ENCODE measurements at places on chromosomes 7 and 10.

GRCh38 chr7:157408258-157409101, 71.7 kb downstream of the DNAJB6 start:
- DNase-seq = no peak

- no peak for DNase-seq
Observed at GRCh38 chr7:25347360-25348066, 119.2 kb upstream of the NPVF start.

DNA sequence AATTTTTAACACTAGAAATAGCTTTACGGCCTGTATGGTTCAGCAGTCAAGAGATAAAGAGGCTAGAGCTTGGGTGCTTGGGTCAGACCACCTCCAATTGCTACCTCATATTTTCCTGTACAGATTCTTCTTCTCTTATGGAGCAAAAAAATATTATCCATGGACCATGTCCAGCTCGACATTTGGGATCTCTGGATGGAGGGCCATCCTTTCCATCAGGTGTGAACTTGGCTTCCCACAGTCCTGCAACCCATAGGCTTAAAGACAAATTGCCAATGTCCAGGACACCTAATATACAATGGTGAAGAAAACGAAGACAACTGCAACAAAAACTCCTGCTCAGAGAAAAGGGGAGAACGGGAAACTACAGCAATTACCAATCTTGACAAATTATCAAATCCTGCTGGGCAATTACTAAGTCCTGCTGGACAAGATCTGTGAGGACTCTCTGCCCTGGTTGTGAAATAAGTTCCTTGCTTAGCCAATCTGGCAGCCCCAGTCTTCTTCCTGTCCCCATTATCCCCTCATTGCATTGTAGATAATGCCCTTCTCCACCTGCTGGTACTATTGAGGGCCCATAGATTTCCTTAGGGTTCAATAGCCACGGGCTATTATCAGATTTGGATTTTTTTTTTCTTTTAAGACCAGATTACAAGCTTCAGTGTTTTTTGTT, 42.0 kb upstream of the BRAF start:
- DNase-seq = no peak

DNA sequence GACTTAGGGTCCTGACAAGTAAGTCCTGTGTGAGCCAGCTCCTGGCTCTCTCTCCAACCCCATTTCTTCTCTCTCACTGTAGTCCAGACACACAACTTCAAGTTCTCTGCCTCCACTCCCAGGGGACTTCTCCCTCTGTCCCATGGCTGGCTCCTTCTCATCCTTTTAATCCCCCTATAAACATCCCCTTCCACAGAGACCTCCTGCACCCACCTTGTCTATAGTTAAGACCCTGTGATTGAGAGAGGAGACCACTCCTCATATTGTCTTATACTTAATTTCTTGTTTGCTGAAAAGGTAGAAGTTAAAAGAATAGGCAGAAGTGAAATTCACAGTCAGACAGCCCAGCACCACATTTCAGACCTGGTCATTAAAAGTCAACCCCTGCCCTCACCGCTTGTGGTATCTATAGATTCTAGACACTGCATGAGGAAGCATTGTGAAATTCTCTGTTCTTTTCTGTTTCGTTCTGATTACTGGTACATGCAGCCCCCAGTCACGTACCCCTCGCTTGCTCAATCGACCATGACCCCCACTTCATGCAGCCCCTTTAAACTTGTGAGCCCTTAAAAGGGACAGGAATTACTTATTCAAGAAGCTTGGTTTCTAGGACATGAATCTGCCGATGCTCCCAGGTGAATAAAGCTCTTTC, 125.6 kb upstream of the FRMD4A start:
- DNase-seq = no peak

DNA sequence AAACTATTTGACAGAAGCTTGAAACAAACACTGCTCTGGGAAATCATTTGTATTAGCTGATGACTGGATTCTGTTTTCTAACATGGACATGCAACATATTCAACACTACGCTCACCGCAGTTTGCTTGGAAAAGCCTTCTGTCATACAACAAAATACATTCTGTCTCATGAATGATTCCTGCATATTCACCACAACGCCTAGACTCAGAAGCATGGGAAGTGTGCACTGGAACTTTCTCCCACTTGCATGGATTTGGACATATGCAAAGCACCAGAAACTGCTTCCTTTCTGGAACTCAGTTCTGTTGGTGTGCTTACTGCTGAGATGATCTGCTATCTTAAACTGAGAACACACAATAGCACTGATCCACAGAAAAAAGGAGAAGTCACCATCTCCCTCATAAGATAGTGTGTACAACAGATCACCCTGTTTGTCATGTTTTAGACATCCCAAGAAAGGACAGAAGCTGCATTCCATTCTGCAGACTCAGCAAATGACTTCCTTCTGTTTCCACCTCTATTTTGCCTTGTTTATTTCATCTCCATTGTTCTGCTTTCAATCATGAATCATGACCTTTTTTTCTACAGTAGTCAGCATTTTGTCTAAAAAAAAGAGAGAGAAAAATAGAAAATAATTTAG, 115.8 kb downstream of the HTR7 start:
- no peak for DNase-seq

GRCh38 chr10:78756604-78757343, 312.0 kb upstream of the ZMIZ1 start:
- DNase-seq = no peak

GRCh38 chr10:111347386-111348013, 270.7 kb downstream of the ADRA2A start:
- no peak for DNase-seq

- no peak for DNase-seq
Observed at GRCh38 chr7:106344861-106345260, 60.1 kb upstream of the NAMPT start.

GRCh38 chr7:151235091-151235787, 3.0 kb downstream of the CHPF2 start:
- DNase-seq = no peak

GRCh38 chr7:84372155-84372621, 177.6 kb upstream of the SEMA3A start:
- no peak for DNase-seq

- DNase-seq = no peak
Observed at GRCh38 chr7:139995017-139995915, 67.5 kb downstream of the PARP12 start.

GRCh38 chr10:110672580-110672919, 28.4 kb downstream of the RBM20 start:
- no peak for DNase-seq

DNA sequence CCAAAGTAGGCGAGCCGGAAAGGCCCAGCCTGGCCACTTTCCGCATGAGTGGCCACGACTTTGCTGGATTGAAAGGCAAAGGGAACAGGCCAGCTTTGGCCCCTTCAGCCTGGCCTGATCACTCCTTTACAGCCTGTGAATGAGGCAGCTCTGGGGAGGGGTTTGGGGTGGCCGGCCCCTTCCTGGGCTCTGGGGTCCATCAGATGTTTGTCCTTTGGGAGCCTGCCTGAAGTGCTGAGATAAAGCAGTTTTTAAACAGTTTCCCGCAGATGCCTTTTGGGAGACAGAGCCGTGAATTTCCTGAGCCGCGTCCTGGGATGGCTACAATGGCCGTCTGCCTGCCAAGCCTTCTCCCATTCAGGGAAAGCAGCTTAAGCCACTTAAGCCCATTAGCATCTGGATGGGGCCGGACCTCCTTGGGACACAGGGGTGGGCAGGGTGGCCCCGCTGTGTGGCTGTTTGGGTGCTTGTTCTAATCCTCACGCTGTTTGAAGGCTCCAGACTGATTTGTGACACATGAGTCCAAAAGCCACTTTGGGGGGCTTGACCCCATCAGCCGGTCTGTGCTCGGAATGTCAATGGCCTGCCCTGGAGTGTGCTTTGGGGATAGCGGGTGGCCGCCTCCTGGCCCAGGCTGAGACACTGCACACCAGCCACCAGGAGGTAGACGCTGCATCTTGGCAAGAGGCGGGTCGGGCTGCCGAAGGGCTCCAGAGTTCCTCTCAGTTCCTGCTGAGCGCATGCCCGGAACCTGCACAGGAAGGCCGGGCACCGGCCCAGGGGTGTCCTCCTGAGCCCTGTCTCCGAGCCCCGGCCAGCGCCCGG, 38.9 kb downstream of the NKX6-2 start:
- no peak for DNase-seq

- DNase-seq = no peak
Observed at GRCh38 chr7:55973747-55974250, 9.4 kb downstream of the NIPSNAP2 start.

GRCh38 chr10:31393844-31394243, 74.8 kb downstream of the ZEB1 start:
- DNase-seq = no peak

DNA sequence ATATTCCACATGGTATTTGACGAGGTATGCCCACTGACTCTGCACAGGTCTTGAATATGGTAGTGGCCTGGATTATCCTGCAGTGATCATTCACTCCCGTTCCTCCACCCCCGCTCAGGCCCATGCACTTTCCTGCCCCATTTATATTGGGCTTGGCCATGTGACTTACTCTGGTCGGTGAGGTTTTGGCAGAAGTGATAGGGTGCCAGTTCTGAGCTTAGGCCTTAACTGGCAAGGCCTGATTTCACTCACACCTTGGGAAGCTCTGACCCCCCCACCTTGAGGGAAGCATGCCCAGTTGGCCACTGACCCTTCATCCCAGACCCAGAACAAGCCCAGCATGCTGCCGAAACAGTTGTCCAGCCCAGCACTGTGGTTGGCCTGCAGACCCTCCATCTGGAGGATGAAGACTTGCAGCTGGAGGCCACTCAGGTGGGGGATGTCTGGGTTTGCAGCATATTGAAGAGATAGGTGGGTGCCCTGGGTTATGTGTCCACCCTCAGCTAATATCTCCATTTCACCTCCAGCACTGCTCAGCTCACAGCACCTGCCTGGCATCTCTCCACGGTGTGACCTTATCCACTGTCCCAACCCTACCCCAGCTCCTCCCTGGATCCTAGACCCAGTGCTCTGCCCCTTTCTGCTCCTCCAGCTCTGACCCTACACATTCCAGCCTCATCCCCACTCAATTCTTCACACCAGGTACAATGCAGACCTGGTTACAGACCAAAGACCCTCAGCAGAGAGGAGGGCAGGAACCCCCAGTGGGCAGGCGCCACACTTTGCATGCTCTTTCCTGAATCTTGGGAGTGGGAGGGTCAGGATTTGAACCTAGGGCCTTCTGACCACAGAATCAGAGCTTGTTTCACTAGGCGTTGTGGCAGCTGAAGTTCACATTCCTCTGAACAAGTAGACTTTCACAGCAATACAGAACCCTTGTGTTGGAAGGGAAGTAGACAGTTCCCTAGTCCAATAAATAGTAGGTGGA, 138.1 kb upstream of the CHST15 start:
- DNase-seq = no peak

DNA sequence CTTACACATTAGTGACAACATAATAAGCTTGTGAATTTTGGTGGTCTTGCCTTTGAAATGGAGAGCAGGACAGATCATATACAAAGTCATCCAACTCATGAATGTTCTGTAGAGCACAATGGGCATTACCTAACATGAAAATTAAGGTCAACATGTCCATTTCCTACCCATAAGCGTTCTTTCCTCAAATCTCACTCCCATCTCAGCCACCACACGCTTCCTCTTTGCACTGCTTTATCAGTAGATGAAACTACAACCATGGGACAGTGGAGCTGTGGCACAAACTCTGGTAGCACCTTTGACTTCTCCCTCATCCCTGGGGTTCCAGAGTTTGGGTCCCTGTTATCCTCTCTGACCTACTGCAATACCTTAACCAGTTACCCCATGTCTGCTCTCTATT, 2.2 kb downstream of the PON2 start:
- no peak for DNase-seq

DNA sequence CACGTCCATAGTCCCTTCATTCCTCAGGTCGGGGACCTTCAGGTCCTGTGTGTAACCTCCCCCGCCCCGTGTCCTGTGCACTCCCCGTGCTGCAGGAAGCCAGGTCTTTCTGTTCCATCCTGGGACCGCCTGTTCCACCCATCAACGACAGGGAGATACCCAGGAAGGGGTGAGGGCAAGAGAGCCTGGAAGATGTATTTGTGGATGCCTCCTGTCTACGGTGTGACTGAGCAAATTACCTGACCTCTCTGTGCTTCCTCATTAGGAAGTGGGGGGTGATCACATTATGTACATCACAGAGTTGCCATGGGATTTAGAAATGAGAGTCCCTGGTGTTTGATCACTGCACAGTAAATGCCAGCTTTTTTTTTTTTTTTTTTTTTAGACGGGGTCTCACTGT, 46.3 kb downstream of the GRID2IP start:
- no peak for DNase-seq

GRCh38 chr7:105635197-105635596, 53.9 kb upstream of the EFCAB10 start:
- no peak for DNase-seq

DNA sequence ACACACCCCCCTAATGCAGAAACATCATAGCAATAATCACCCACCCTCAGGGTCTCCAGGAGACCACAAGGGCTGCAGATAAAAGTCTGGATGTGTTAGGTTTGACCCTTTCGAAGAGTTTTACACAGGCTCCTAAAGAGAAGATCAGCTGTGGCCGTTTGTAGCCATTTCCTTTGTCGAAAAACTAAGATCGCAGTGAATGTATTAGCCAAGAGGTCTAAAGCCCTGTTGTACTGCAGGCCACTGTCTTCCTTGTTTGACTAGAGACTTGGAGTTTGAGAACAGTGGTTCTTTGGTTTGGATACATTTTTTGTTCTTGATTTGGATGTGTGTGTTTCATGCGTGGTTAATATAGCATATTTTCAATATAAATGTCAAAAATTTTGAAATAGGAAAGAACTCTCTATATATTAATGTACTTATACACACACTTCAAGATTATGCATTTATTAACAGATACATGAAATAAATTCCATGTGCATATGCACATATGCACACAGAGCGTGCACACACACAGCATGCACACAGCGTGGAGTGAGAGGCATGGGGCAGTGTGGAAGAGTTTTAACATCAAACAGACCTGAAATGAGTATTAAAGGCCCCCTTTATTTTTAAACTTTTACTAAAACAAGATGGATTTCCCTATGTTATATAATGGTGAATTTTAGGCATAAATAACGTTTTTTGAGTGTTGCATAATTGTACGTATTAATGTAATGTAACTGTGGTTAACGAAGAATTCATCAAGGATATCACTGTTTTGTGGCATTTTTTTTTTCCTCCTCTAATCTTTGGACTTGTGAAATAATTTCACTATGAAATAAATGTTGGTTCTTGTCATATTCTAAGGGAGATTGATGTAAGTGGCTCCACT, 2.2 kb downstream of the IKZF1 start:
- no peak for DNase-seq

- no peak for DNase-seq
Observed at GRCh38 chr7:95658676-95659075, 62.4 kb upstream of the PDK4 start.

DNA sequence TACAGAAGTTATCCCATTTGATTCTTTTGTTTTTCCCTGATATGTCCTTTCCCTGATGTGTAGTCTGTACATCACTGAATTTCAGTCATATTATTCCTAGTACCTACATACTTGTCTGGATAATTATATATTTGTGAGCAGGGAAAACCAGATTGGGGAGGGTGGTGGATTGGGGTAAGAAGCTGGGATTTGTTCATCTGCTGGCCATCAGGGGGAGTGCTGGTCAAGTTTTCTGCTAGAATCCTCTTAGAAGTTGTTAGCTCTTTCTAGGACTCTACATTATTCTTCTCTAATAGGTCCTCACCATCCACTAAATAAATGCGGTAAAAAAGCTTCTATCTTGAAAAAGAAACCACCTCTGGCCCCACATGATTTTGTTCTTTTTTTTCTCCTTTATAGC, 232.7 kb upstream of the TAC1 start:
- no peak for DNase-seq
